ENCODE measurements at places on chromosomes 3 and 15.
A peak's percentile ranks its signal among the peaks of the same experiment; 100 is the strongest.

DNA sequence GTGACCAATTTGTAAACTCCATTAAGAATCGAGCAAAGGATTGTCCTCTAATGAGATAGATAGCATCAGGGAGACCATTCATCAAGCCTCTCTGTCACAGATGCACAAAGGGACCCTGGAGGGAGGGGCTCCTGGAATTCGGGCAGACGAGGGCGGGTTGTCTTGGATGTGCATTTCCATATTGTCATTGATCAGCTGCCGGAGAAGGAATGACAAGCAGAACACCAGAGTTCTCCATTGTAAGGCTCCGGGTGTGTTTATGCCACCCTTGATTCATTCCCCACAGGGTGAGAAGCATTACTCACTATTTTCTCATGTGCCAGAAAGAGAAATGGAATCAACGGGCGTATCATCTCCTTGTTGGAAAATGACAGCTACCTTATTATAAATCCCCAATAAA is 167.5 kb downstream of the EBLN2 start:
- no peak for DNase-seq

- DNase-seq: peak; percentile 78
These were observed 860 bp downstream of the RASA2 start for GRCh38 chr3:141487521-141488252.

- DNase-seq: no peak
These were observed 906.1 kb downstream of the CADM2 start for GRCh38 chr3:85864896-85865295.

DNA sequence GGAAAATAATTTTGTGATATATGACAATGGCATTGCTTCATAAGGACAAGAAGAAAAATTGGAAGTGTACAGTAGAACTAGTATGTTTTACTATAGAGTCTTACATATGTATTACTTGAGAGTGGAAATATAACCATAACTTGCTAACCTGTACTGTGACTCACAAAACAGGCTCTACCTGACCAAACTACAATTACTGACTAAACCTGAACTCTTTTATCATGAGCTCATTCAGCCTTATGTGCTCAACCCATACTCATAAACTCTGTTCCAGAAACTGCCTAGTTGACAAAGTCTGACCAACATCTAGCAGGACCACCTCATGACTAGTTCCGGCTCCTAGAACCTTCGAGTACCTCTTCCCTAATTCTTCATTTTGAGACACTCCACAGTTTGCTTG is 6.3 kb downstream of the CDIN1 start:
- no peak for DNase-seq

DNA sequence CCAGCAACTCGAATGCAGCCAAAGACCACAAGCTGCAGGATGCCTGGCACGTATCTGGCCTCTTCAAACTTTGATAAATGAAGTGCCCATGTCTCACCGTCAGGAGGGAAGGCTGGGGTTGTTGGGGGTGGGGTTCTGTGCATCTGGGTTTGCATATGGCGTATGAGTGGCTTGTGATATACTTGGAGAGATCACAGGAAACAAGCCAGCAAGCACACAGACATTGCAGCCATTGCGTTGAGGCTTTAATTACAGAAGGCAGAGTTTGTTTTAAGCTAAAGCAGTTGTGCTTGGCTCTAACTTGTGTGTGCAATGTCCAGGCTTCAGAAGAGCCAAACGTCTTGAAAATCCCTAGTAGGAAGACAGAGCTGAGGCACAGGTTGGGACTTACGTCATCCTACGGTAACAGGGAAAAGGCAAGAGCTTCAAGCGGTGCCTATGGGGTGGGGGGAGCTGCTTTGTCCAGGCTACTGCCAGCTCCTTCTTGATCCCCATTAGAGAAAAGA is 109.2 kb downstream of the ASB7 start:
- no peak for DNase-seq

DNA sequence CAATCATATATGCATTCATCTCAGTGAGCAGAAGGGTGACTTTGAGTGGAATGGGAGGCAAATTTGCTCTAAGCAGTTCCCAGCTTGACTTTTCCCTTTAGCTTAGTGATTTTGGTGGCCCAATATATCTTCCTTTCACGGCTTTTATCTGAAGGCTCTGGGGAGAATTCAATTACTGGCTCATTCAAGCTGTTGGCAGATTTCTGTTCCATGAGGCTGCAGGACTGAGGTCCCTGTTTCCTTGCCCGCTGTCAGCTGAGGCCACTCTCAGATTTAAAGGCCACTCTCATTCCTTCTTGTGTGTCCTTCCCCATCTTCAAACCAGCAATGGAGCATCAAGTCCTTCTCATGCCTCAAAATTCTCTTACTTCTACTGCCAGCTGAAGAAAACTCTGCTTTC is 170.4 kb upstream of the ATP10A start:
- no peak for DNase-seq

GRCh38 chr3:155664925-155665695 is 79.8 kb downstream of the PLCH1 start:
- no peak for DNase-seq

DNA sequence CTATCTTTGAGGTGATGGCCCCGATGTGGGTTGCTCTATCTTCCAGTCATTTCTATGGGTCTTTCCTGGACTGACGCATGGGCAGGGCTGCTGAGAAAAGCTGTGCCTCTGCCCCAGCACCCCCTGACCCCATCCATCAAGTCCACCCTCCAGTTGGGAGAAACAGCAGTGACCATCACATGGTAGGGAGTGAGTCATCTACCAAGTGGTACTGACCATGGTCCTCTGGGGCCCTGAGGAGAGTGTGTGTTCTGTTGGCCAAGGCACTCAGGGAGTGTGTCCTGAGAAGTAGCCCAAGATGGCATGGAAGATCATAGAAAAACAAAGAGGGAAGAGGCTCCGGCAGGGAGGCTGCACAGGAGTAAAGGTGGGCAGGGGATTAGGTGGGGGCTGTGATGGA is 1.6 kb upstream of the DNAH1 start:
- DNase-seq: no peak

DNA sequence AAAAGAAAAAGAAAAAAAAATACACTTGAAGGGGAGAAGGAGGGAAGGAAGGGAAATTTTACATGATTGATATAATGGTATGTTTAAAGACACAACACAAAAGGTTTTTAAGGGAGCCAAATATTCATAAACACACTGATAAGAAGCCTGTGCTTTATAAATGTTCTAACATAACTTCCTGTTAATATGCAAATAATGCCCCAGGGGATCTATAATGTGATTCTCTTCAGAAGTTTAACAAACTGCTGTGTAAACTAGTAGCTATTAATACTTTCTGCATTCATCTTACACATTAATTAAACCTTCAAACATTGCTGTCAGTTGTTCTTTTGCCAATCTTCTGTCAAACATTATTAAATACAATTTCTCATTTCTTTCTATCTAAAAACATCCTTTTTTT is 231.6 kb downstream of the TJP1 start:
- DNase-seq: no peak

- DNase-seq: no peak
These were observed 10.4 kb downstream of the INO80 start for GRCh38 chr15:41105348-41106334.

GRCh38 chr3:122085673-122086072 is 30.5 kb downstream of the CD86 start:
- DNase-seq: no peak

- DNase-seq: no peak
These were observed 2.0 kb downstream of the FSTL1 start for GRCh38 chr3:120448756-120449155.

DNA sequence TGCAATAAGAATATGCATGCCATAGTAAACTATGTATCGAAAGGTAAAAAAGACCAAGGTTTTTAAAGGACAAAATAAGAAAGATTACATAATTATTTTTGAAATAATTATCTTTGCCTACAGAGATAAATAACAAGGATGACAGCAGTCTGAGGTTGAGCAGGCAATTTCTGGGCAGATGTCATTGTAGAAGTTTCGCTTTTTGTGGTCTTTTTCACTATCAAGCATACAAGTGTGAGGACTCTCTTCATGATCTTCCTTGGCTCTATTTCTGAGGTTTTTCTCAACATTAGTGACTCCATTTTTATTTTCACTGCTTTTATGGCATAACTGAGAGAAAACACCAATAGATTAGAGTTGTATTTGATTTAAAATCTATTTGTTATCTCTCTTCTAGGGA is 1337.9 kb upstream of the EPHA6 start:
- DNase-seq: no peak

DNA sequence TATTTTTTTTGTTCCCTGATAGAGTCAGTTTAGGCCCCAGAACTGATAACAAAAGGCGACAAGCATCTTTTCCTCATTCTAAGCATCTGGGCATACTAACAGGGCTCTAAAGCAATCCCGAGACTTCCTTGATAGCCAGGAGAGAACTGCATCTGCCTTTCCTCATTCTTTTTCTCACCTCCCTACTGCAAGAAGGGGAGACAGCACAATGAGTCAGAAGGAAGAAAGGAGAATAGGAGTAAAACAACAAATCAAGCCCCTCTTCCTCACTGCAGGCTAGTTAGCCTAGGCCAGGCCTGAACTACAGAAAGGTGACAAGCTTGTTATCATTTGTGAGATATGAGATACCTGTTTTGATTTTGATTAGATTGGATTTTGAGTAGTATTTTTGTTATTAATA is 97.9 kb downstream of the NAALADL2 start:
- no peak for DNase-seq

DNA sequence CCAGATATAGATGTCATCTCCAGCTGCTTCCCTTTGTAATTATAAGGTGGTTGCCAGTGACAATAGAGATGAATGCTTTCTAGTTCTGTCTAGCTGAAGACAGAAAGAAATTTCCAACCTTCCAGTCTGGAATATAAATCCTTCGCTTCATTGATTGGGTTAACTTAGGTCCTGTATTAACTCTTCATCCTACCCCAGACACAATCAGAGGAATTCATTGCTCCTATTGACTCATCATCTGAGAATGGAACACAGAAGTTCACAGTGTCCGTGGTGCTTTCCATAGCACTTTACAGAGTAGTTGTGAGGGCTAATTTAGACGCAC is 241.4 kb downstream of the NFKBIZ start:
- DNase-seq: no peak

GRCh38 chr15:99017322-99017701 is 9.7 kb upstream of the PGPEP1L start:
- DNase-seq: no peak

GRCh38 chr15:40258544-40258943 is 19.7 kb downstream of the PAK6 start:
- no peak for DNase-seq

DNA sequence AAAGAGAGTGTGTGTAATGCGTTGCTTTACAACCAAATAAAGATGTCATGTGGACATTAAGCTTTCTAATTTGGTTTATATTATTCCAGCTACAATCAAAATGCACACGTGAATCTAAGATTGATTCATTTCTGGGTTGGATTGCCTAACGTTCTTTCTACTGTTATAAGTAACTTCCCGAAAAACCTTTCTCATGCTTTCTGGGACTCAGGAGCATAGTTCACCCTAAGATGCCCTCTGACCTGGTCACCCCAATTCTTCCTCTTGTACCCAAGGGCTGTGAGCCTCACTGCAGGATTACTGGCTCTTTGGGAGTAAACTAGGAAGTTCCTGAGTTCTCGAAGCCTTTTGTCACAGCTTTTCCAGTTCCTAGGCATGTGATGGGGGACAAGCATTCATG is 12.7 kb upstream of the LMCD1 start:
- no peak for DNase-seq

DNA sequence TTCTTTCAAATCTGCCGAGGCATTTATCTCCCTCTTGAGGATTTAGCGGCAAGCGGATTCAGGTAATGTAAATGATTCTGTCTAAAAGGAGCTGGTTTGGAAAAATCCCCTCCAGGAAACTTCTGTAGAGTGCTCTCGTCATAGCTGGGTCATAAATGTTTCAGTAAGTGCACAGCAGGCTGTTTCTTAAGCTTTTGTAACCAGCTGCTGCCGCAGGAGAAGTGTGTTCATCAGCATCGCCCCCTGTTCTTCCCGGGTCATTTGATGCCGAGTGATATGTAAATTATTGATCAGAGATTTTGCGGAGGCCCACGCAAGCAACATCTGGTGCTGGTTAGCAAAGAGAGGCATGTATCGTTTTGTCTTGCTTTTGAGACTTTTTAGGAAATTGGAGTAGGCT is 53.1 kb downstream of the DNASE1L3 start:
- no peak for DNase-seq

GRCh38 chr3:54841471-54841870 is 86.4 kb downstream of the LRTM1 start:
- DNase-seq: no peak

- no peak for DNase-seq
These were observed 17.6 kb upstream of the BOC start for GRCh38 chr3:113193719-113194118.

DNA sequence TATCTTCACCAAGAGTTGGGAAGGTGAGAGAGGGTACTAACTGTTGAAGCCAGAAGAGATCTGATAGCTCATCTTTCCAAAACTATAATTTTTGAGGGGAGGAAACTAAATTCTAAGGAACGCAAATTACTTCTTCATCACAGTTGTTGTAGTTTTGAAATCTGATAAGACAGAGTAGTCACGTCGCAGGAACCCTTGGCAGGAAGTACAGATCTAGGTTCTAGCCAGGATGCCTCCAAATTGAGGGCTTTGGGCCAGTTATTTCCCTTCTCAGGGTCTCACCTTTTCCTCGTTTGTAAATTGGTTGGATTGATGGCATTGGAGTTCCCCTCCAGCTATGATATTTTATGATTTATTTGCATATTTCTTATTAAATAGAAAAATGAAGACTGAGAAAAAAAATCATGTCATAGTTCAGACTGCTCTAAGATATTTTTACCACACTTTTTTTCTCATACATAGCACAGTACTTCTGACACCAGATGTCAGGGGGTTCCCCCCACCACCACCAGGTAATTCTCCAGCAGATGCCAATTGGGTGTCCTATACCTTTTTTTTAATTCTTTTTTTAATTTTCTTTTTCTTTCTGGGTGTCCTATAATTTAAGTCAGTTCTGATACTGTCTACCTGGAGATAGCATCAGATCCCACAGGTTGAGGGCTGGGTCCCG is 32.3 kb upstream of the APH1B start:
- DNase-seq: no peak

Measured in NCI-H774 (cell line).